ENCODE measurements at places on chromosomes 1 and 21.
A peak's percentile ranks its signal among the peaks of the same experiment; 100 is the strongest.

DNA sequence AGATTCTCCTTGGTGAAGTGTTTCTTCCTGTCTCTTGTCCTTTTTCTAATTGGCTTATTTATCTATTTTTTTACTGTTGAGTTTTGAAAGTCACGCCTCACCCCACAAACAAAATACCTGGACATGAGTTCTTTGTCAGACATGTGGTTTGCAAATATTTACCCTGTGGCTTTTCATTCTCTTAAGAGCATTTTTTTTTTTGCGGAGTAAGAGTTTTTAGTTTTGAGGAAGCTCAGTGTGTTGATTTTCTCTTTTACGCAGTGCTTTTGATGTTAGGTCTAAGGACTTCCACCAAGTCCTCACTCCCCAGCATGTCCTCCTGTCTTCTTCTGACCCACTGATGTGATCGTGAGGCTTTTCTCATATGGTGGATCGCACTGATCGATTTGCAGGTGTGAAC is 7.6 kb downstream of the DFFB start:
- DNase-seq: peak; percentile 15

GRCh38 chr1:47854552-47855144 is 142.5 kb downstream of the TRABD2B start:
- DNase-seq: no peak

GRCh38 chr1:42930178-42931107 is 28.2 kb downstream of the SLC2A1 start:
- DNase-seq: no peak

DNA sequence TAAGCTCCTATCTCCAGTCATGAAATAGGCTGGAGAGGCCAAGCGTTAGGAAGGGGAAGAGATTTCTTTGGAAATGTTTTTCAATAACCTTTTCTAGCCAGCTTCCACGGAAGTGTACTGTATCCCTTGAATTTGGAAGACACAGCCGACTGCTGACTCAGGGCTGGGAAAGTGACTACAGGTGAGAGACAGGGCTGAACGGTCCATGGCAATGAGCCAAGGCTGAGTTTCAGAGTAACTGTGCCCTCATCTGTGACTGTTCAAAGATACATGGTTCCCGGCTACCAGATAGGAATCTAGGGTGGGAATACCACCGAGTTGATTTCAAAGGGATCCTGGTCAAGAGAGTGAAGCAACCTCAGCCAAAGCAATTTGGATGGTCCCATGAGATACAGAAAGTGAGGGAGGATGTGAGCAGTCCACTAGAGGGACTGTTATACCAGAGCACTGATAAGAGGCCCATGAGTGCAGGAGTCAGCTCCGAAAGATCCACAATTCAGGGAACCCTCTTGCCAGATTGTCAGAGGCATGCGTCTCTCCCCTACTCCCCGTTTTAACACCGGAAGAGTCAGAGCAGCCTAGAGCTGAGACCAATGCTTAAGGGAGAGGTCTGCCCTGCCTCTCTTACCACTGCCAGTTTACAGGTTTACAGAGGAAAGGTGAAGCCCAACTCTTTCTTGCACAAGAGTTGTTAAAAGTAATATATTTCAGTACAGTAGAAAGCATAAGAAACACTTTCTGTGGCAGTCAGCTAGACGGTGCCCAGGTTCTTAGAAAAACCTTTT is 3.2 kb upstream of the KRTAP19-8 start:
- DNase-seq: no peak

GRCh38 chr1:17485281-17485680 is 45.8 kb upstream of the RCC2 start:
- DNase-seq: peak; percentile 39

DNA sequence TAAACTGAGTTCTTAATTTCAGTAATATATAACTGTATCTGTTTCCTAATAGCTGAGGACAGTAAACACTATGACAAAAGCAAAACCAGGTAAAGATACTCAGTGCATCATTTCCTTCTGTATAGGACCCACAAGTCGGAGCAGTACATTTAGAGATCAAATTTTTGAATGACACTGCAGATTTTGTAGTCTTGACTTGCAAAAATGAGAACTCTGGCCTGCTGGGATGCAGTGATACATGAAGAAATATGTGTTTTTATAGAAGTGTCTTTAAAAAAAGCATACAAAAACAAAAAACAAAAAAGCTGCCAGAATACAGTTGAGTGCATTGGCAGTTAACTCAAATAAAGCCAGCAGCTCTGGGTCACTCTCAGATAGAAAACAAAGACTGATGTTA is 19.0 kb downstream of the GART start:
- no peak for DNase-seq

- no peak for DNase-seq
Observed at GRCh38 chr1:47712596-47713299, 274.9 kb downstream of the FOXD2 start.

- DNase-seq: no peak
Observed at GRCh38 chr1:42461196-42461595, 1.9 kb upstream of the CCDC30 start.

DNA sequence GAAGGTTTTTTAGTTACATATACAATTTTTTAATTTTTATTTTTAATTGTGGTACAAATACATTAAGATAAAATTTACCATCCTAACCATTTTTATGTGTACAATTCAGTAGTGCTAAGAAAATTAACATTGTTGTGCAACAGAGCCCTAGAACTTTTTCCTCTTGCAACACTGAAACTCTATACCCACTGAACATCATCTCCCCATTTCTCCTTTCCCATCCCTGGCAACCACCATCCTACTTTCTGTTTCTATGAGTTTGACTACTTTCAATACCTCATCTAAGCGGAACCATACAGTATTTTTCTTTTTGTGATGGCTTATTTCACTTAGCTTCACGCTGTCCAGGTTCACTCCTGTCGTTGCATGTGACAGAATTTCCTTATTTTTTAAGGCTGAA is 54.1 kb downstream of the PALMD start:
- no peak for DNase-seq

- DNase-seq: no peak
Observed at GRCh38 chr1:117793413-117793812, 136.0 kb downstream of the GDAP2 start.

GRCh38 chr1:9985001-9985400 is 12.0 kb upstream of the RBP7 start:
- no peak for DNase-seq

DNA sequence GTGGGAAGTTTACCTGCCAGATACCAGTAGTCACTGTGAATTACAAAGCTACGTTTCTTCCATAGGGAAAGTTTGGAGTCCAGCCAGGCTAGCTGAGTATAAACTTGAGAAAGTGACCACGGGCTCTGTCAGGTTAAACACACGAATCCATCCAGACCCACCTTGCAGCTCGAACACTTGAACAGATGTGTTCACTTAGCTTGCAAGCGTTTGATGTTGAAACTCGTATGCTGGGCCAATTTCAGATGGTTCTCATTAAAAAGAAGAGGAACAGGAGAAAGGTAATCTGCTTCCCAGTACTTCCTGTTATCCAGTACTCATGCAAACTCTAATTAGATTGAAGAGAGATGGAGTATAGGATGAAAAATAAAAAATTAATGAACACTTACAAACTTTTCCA is 636.4 kb downstream of the SMYD3 start:
- no peak for DNase-seq

DNA sequence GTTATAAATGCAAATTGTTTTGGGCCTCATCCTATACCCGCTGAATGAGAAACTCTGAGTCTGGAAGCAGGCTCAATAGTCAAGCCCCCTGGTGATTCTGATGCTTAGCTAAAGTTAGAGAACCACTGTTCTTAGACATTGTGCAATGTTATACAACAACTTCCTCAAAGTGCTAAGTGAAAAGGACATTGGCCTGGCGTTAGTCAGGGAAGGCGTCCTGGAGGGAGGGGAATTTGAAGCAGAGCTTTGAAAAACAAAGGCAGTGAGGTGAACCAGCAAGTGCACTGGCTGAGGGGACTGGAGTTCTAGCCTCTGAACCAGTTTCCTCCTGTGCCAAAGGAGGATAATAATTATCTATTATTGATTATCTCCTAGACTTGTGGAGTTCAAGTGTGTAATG is 5.1 kb downstream of the CD1D start:
- DNase-seq: no peak

DNA sequence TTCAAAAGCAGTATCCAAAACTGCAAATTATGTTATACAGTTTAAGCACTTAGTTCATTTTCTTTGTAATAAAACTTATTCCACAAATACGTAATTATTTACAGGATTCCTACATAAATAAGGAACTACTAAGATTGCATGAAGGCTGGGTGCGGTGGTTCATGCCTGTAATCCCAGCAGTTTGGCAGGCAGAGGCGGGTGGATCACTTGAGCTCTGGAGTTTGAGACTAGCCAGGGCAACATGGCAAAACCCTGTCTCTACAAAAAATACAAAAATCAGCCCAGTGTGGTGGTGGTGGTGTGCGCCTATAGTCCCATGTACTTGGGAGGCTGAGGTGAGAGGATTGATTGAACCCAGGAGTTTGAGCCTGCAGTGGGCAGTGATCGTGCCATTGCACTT is 69.3 kb downstream of the POU2F1 start:
- DNase-seq: no peak

- DNase-seq: peak; percentile 43
Observed at GRCh38 chr1:35717911-35718476, 690 bp downstream of the C1orf216 start.

- DNase-seq: peak; percentile 53
Observed at GRCh38 chr1:155940482-155940992, 901 bp upstream of the RXFP4 start.

GRCh38 chr1:235935235-235936225 is 68.8 kb upstream of the LYST start:
- no peak for DNase-seq

DNA sequence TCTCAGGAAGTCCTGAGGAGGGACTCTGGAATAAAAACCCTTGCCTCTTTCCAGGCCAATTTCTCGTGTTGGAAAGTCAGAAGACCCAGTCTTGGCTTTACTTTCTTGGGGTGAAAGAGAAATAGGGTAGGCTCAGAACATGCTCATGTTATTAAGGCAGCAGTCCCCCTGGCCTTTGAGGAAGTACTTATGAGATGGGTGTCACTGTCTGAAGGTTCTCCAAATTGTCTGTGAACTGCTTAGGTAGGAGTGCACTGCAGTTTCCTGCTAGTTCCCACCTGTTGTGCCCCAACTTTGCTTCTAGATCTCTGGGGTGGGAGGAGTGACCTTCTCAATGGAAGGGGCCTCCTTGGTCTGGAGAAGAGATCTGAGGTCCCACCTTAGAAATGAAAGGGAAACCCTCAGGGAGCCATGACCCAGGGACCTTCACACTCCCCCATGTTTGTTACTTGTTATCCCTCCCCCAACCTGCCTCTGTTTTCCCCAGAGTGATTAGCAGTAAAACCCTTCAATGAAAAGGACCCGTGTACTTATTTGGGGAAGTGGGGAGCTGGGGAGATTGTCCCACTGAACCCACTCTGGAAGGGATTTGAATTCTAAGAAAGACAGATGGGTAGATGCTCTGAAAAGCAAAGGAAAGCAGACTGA is 5.7 kb downstream of the ZNF691 start:
- DNase-seq: no peak

DNA sequence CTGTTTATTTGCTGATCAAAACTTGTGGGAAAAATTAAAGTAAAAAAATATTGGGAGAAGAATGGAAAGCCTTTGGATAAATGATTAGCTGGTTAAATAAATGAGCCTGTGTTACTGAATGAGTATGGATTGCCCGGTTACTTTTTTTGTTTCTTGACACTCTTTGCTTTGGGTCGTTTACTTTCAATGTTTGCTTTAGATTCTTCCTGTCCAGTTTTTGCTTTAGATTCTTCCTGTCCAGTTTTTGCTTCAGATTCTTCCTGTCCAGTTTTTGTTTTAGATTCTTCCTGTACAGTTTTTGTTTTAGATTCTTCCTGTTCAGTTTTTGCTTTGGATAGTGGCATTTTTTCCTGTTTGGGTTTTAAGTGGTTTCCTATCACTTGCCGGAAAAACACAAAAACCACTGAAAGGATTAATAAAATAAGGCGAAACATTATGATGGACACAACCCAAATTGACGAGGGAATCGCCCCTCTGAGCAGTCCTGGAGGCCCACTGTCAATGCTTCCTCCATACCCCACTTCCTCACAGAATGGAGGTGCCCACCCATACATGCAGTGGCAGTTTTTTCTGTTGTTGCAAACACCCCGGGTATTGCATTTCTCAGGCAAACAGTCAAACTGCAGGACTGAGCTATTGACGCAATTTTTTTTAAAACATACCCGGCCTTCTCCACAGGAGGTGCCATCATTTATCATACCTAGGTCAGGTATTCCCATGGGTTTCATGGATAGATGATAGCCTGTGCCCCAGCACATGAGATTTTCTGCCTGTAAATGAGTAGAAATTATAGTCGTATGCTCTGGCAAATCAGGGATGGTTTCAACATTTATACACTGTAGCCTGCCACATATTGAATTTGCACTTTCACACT is 2.3 kb downstream of the ADAM30 start:
- no peak for DNase-seq

DNA sequence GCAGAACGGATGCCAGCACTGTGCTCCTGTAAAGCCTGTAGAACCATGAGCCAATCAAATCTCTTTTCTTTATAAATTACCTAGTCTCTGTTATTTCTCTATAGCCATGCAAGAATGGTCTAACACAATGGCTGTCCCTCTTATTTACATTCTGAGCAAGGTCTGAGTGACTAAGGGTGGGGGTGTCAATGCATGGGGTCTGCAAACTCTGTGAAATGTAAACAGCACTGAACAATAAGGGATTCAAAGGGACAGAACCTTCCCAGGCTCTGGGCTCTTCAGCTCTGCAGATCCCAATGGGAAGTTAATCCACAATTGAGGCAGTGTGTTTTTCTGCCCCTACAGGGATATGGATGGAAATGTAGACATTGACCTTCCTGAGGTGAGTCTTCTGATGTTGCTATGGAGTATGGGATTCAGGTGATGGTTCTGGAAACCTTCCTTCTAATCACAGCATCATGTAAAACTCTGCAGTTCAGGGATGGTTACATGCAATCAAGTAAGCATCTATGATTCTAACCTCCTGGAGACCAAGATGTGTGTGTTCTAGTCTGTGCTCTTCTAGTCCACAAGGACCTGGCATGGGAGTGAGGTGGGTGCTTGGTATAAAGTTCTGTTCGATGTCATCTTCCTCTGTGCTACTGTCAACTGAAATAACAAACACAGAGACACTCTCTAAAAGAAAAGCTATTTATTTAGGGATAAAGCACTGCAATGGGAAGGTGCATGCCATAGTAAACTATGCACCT is 38.6 kb downstream of the CAPN9 start:
- DNase-seq: no peak

DNA sequence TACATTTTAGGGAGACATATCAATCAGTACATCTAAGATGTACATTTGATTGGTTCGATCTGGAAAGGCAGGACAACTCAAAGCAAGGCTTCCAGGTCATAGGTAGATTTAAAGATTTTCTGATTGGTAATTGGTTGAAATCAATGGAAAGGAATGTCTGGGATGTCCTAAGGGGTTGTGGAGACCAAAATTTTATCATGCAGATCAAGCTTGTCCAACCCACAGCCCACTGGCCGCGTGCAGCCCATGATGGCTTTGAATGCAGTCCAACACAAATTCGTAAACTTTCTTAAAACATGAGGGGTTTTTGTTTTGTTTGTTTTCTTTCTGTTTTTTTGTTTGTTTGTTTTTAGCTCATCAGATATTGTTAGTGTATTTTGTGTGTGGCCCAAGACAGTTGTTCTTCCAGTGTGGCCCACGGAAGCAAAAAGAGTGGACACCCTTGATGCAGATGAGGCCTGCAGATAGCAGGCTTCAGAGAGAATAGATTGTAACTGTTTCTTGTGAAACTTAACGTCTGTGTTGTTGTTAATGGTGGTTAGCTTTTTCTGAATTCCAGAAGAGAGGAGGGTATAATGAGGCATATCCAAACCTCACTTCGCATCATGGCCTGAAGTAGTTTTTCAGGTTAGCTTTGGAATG is 3.1 kb downstream of the IFNAR1 start:
- DNase-seq: no peak

GRCh38 chr1:93665015-93665414 is 16.6 kb downstream of the BCAR3 start:
- DNase-seq: no peak
